Large intestine (tissue), 12 donors: ENCODE measurements at places on chromosomes 12 and 14. TPM values are rescaled to one million over a fixed set of nuclear protein-coding genes. Genes with fewer than 3 reads are reported as not detected.

Gene CACNA1C
- 5.9 TPM for polyA plus RNA-seq

Gene TGFB3
- polyA plus RNA-seq = 21.1 TPM

Gene TMPRSS12
- polyA plus RNA-seq = 0.01 TPM

Gene MGAT4C
- polyA plus RNA-seq = 0.43 TPM

Gene ZFHX2
- polyA plus RNA-seq = 4.1 TPM

Gene PIK3C2G
- 2.1 TPM for polyA plus RNA-seq

Gene KRT74
- polyA plus RNA-seq = not detected

Gene NOS1
- polyA plus RNA-seq = 11.5 TPM

Gene KRT77
- 0.42 TPM for polyA plus RNA-seq

Gene DCN
- 568 TPM for polyA plus RNA-seq

Gene KRT78
- polyA plus RNA-seq = not detected

Gene MOK
- 16.5 TPM for polyA plus RNA-seq

Gene LMO3
- 1.8 TPM for polyA plus RNA-seq

Gene CYP27B1
- 1.8 TPM for polyA plus RNA-seq

Gene SMIM41
- polyA plus RNA-seq = 0.88 TPM

DNA sequence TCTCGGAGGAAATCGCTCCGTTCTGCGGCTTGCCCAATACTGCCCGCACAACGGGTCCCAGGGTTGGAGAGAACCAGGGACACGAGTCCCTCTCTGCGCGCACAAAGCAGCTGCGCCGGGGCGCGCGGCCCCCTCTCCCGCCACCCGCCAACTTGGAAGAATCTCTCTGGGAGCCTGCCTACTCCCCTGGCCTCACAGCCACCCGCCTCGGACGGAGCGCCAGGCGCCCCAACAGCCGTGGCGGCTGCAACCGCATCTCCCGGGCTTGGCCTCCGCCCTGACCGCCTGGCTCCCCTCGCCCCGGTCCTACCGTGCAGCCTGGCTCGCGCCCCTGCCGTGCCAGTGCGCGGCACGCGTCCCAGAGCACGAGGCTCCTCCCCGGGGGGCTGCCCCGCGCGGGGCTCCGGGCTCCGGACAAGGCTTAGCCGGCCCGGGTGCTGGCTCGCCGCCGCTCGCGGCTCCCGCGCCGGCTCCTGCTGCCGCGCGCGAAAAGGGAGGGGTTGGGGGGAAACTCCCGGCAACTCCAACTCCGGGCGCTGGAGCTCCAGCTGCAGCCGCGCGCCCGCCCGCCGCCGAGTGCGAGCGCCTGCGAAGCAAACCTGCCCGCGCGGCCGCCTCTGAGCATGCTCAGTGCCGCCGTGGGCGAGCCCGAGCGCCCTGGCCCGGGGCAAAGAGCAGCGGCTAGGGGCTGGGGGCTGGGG is at the start of gene STXBP6:
Gene STXBP6, minus strand, starts transcription at position 580 of the 701 bp plus-strand sequence. CDS start 75,329 bp downstream, outside the sequence.
- peak; percentile 88 for DNase-seq

DNA sequence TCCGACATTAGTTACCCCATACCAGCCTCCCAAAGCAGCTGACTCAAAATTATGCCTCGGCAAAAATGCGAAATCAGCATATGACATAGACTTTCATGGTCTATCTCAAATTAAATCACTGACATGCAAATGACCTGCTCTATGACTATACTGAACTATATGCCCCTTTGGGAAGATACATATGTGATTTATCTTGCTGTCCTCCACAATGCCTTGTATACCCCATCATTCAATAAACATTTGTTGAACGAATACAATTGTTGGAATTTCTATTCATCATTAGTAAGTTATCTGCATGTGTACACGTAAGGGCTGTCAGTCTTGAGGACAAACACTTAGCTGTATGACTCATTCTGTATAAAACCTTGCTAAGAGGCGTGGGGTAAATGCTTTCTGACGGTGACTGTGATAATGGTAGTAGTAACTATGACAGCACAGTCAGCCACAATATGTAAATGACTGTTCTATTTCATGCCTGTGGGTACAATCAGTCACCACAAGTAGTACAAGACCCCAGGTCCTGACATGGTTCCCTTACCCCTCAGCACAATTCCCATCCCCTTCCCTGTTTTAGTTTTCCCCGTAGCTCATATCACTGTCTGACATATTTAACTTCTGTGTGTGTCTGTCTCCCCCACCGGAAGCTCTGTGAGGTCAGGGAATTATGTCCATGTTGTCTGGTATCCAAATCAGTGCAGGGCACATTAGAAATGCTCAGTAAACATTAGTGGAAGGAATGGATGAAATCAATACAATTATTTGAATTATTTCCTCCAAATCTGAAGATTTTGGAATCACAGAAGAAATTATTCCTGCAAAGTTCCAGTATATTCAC is 42.8 kb downstream of the STXBP6 start:
- peak; percentile 78 for DNase-seq

DNA sequence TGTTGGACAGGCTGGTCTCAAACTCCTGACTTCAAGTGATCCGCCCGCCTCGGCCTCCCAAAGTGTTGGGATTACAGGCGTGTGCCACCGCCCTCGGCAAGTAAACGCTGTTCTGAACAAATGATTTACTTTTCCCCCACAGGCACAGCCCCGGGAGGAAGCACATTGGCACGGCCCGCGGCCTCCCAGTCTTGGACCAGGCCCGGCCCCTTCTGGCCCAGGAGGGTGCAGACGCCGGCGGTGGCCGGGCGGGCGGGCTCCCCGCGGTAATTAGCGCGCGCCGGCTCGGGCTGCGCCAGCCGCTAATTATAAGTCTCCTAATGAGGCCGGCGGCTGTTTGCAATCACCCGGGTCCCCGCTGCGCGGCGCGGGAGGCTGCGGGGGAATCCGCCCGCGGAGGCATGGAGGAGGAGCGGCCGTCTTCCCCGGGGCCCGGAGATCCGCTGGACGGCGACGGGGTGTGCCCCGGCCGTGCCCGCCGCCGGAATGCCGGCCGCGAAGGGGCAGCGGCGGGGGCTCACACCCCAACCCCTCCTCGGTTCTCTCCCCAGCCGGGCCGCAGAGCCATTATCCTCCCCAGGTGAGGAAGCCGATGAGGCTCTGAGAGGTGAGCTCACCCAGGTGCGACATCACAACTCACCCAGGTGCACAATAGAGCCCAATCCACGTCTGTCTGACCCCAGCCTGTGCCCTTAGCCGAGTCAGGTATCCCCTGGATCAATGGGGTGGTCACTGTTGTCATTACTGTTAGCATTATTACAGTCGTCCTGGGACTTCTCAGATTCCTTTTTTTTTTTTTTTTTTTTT is 3.3 kb upstream of the POP5 start:
- DNase-seq = peak; percentile 66

GRCh38 chr14:57611555-57612075 is 118.0 kb upstream of the CCDC198 start:
- no peak for DNase-seq

- no peak for DNase-seq
These were observed 597 bp upstream of the GLTP start for GRCh38 chr12:109880938-109881337.

GRCh38 chr12:75717902-75718301 is 206.5 kb upstream of the KRR1 start:
- no peak for DNase-seq

DNA sequence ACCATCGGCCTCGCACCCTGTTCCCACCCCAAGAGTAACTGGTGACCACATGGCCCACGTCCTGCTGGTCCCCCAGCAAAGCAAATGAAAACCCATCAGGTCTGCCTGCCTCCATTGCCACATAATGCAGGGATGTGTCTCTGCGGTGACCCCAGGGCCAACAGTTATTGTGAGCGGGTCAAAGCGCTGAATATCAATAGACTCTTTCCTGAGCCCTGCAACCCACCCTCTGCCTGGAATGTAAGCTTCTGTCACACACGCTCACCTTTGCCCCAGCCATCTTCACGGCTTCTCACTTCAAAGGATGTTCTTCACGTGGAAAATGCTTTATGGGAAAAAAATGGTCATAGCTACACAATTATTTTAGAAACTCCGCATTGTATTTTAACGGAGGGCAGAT is 63.9 kb downstream of the FZD10 start:
- DNase-seq = no peak

DNA sequence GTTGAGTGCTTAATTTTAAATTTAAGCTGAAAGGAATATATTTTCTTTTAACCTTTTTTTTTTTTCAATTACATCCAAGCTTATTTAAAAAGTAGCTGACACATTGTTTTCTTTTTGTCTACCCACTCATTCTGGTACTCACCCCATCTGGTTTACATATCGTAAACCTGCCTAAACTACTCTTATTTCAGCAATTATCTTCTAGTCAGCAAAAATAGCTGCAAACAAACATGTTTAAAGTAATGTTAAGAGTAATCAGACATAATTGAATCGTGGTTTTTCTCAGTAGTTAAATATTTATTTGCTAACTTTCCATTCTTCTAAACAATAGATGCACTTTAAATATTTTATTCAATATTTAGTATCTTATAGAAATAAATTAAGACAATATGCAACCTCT is 492.7 kb upstream of the MGAT4C start:
- no peak for DNase-seq

DNA sequence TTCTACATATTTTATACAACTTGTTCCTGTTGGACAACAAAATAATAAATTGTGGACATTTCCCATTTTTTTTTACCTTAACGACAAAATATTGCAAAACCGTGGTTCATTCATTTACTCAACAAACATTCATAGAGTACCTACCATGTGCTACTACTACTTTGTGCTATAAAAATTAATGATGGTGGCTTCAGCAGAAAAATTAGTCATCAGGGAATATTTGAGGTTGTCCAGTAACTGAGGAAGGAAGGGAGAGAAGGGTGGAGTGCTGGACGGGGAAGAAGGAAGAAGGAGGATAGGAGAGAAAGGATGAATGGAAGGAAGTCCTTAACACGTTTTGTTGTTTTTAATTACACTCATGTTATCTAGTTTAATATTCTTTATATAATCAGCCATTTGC is 53.7 kb downstream of the PPFIBP1 start:
- DNase-seq = no peak

DNA sequence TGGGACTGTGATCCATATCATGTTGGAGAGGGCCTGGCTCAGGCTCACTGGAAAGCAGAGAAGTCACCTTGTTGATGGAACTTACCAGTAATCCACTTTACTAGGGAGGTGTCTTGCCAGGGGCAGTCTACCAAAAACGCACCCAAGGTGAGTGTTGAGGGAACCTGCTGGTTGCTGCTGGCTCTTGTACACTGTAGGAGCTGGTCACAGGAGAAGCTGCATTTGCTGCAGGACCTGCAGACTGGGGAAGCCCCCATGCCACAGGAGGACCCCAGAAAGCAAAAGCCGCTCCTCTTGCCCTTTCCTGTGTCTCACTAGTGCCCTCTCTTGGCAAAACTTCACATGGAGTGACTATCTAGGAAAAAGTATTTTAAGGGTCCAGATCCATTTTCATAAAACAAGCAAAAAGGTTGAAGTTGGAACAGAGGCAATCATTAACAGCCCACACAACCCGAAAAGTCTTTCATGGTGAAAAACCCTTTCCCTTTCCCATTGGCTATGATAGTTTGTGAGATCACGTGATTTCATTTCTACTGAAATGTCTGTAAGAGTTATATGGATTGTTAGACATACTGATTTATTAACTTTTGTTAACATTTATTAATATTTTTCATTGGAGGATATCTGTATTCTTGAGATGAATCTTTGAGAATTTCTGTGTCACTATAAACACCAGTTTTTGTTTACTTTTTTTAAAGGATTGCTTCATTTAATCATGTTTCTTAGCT is 59.2 kb downstream of the RASSF8 start:
- DNase-seq = peak; percentile 55

- DNase-seq = no peak
These were observed 118.8 kb downstream of the SCARB1 start for GRCh38 chr12:124744659-124745464.

- no peak for DNase-seq
These were observed 164.7 kb downstream of the RAD51B start for GRCh38 chr14:67984274-67984673.

- DNase-seq = no peak
These were observed 23.2 kb downstream of the ZFYVE1 start for GRCh38 chr14:73003681-73004080.

GRCh38 chr14:79242666-79243065 is 968.6 kb downstream of the DIO2 start:
- DNase-seq = no peak

GRCh38 chr12:10235761-10236631 is 23.3 kb downstream of the GABARAPL1 start:
- peak; percentile 9 for DNase-seq

GRCh38 chr12:83971781-83972180 is 940.8 kb downstream of the SLC6A15 start:
- DNase-seq = no peak

- no peak for DNase-seq
These were observed 80.4 kb upstream of the GPR68 start for GRCh38 chr14:91324606-91325575.

GRCh38 chr14:91387169-91387835 is 30.3 kb downstream of the CCDC88C start:
- DNase-seq = no peak

- no peak for DNase-seq
These were observed 14.3 kb upstream of the PAPLN start for GRCh38 chr14:73223049-73223448.

- peak; percentile 62 for DNase-seq
These were observed 1.6 kb downstream of the PHLDA1 start for GRCh38 chr12:76029982-76030340.

GRCh38 chr12:50107416-50108268 is 3.8 kb downstream of the GPD1 start:
- DNase-seq = no peak

- no peak for DNase-seq
These were observed 73.8 kb upstream of the SRSF5 start for GRCh38 chr14:69693145-69693544.

DNA sequence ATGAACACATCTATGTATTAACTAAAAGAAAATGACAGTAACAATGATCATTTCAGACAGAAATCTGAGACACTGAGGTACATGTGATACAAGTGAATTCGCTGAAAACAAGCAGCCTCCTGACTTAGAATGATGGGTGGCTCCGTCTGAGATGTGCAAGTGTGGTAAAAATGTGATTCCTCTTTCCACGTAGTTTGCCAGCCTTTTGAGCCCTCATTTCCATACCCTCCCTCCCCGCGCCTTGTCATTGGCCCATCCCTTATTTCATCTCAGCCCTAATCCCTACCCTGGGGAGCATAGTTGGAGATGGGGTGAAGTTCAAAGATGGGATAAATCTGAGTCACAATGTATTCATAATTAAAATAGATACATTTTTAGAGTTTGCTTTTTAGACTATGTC is 107.8 kb downstream of the BMP4 start:
- no peak for DNase-seq

GRCh38 chr14:63899953-63900352 is 47.1 kb downstream of the SYNE2 start:
- DNase-seq = no peak

DNA sequence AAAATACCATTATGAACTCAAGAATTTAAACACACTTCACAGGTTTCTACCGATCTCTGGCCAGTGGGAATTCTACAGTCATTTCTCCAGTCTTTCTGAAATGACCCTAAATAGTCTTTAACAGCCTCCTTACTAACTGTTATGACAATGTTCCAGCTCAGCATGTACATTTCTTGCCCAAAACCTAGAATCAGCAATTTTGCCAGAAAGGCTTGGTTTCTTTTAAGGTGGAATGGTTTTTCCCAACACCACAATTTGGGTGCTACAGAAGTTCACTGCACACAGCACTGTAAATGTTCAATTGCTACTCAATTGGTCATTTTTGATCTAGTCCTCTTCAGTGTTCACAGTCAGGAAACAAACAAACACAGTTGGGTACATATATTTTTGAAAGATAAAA is 69.7 kb downstream of the LRP6 start:
- DNase-seq = no peak
